K562 (cell line): ENCODE measurements at places on chromosomes 3 and 15. TPM values are rescaled to one million over a fixed set of nuclear protein-coding genes. Genes with fewer than 3 reads are reported as not detected.

- peak; percentile 65 for DNase-seq
Measured at GRCh38 chr15:45456212-45457106, 66.1 kb downstream of the SLC30A4 start.

DNA sequence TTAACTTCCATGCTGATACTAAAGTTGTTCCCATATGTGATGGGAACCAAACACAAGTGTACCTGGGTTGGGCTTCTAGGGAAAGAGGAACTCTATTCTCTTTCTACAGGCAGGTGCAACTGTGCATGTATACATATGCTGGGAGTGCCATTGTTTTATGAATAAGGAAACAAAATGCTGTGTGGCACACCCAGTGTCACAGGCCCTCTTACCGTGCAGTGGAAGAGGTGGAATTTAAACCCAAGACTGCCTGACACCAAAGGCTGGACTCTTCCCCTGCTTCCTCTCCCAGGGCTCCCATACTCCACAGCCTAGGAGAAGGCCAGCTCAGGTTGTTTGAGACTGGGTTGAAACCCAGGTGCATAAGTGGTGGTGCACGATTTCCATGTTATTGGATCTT, 1.9 kb upstream of the FETUB start:
- no peak for DNase-seq

DNA sequence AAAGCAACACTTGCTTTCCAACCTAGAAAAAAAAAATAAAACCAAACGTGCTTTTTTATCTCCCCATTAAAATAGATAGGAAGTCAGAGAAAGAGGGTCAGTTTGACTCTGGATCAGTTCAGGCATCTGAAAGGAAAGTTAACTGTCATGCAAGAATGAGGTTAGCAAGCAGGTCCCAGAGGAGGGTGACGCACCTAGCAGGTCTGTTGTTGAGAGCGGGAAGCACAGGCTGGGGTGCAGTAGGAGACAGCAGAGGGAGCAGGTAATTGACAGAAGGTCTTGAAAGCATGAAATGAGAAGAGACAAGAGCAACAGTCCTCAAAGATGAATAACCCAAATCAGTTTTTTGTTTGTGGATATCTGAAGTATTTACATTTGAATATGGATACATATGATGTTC, 82.5 kb downstream of the ANO10 start:
- no peak for DNase-seq

DNA sequence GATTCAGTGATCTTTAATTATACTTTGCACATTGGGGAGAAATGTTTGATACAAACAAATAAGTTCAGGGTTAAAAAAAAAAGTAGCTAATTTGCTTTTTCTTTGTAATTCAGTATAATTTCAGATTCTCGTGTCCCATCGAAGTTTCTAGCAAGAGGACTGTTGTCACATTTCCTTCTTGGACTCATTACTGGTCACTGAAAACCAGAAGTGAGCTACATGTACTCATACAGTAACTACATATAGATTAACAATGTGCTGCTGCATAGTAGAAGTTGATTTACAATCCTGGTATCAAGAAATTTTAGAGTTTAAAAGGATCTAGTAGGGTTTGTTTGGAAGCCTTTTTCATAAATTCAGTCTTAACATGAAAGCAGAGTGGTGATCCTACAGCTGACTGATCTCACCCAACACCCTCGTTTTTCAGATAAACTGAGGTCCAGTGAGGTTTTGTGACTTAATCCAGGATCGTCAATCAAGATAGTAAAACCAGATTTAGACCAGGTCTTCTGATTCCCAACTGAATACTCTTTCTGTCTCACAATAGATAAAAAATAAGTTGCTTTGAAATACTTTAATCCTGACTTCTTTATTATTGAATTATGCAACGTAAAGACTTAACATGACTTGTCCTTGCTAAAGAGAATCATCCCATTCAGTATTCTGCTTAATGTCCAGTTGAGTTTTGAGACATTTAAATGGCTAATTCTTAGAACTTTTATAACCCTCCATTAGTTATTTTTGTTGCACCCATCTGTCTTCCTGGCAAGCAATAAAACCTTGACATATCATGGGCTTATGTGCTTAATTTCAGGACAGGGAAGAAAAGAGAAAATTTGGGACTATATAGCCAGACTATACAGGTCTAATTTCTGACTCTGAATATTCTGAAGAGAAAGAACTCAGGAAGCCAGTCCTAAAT, 2.8 kb downstream of the SEC62 start:
- no peak for DNase-seq

DNA sequence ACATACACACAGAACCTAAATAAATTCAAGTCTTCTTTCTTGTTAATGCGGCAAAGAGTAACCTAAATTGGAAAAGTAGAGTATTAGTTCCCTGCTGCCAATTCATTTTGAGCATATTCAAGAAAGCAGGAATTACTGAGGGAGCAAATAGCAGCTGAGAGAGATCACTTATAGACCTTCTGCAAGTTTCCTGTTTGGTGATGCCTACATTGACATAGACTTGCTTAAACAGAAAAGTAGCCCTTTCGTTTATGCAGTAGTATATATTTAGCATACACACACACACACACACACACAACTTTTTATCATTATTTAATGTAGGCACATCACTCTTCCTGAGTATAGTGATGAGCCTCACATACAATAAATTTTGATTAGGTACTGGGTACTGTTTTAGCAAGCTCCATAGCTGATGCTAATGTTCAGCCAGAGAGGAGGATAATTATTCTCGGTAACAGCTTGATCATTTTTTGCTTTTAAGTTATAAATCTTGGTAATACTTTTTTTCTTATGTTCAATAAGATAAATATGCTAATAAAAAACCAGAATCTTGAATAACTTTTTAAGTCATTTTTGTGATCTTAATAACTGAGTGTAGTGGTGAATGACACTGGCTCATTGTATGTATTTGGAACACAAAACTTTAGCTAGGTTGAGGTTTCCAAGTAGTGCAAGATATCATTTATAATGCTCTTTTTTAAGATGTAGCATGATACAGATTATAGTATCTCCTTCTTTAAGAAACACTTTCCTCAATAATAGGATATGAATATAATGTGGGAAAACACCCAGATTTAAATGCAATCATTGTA, 174.7 kb downstream of the MBNL1 start:
- DNase-seq = no peak

DNA sequence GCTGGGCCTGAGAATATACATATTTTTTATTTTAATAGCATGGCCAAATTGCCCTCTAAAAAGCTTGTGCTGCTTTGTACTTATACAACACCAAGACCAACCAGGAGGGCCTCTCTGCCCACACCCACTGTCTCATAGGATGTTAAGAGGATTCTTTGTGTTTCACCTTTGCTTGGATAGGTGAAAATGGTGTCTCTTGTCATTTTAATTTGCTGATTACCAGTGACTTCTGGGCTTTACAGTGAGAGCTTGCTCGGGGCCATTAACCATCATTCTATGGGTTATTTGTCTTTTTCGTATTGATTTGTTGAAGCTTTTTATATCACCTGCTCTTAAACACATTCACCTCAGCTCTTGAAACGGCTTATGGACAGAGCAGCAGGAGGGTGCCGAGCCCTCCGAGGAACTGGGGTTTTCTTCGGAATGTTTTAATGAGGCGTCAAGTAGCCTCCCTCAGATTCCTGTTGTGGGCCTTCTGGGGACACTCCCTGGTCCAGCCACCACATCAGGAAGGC, 10.5 kb downstream of the PTH1R start:
- DNase-seq = no peak

FETUB gene
- total RNA-seq = not detected in 2 replicates
